A549 (cell line): ENCODE measurements at places on chromosomes 3 and 15.

GRCh38 chr3:36700537-36701248 is 63.7 kb downstream of the DCLK3 start:
- DNase-seq, result peak; percentile 47

DNA sequence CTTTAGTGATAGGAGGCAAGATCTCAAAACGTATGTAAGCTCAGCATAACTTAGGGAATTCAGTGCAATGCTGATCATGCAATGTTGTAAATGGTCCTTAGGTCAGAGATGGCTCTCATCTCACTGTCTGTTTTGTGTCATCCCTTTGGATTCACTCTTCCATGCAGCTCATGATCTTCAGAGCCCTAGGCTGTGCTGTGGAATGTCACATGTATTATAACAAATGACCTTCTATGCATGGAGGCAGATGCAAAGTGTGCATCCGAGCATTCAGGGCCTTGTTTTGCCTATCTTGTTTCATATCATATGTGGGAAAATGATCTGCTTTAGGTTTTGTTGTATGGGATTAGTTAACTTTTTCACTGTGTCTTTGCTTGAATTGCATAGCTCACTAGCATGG is 40.5 kb upstream of the PDZRN3 start:
- no peak for DNase-seq

- DNase-seq, result no peak
Observed at GRCh38 chr3:52402101-52402521, 42.8 kb downstream of the SEMA3G start.

DNA sequence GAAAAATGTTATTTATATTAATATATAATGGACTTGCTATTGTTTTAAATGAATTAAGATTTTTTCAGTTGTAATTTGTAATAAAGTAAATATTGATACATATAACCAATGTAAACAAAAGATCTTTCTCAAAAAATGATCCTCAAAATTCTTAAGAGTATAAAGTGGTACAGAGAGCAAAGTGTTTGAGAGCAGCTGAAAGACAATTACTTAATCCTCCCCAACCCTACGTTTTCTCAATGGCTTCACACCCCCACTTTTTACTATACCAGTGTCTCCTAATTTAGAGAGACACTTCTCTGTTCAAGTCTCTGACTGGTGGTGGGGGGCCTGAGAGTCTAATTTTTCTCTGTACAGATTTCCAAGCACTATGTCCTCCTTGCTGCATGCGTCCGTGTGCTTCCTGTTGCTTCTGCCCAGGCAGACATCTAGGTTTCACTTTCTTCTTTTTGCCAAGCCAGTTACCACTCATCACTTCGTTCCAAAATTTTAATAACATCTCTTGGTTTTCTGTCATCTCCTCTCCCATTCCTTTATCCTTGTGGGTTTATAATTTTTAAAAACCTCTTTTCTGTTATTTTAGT is 276.3 kb upstream of the DNAJC19 start:
- no peak for DNase-seq

DNA sequence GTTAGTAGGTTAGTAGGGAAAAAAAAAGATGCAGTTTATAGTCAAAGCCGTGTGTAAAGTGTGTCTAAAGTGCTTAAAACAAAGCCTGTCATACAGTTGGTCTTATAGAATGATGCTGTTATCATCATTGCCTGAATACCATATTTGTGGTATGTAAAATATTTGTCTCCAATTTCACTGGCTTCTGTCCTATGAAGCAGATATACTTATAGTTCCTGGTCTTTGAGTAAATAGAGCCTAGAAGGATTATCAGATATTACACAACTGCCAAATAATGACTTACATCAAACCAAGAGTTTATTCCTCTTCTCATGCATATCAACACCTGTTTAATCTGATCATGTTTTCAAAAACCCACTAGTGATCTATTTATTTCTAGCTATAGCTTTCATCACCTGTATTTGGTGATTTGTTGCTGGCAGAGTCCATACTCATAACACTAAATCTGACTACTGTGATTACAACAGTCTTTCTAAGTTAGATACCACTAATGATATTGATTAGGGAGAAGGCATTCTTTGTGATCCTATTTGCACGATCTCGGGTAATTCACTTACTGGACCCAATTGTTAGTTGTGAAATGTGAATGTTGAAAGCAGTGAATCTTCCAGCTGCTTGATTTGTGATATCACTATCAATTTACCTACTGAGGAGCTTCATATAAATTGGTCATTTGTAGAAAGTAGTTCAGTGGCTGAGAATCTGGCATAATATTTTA is 413.7 kb downstream of the LPP start:
- no peak for DNase-seq

GRCh38 chr3:159131376-159131775 is 329.5 kb downstream of the MFSD1 start:
- no peak for DNase-seq

DNA sequence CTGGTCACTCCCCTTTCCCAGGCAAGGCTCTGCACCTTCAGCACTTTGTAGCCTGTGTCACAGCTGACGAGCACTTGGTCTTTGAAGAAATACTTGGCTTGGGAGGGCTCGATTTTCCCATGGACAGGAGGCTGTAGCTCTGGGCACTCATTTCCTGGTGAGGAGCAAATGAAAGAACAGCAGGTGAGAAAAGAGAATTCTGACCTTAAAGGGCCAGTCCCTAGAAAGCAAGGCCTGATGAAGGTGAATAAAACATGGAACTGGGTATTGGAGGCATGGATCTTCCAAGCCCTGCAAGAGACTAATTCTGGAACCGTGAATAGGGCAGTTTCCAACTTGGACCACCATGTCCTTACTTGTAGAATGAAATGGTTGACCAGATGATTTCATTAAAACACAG is 39.9 kb downstream of the MASP1 start:
- no peak for DNase-seq

- DNase-seq, result peak; percentile 56
Observed at GRCh38 chr3:141894524-141895176, 18.2 kb downstream of the ATP1B3 start.

GRCh38 chr3:120838441-120839091 is 69.4 kb upstream of the STXBP5L start:
- DNase-seq, result no peak

- no peak for DNase-seq
Observed at GRCh38 chr3:142943870-142944269, 19.6 kb downstream of the PAQR9 start.

DNA sequence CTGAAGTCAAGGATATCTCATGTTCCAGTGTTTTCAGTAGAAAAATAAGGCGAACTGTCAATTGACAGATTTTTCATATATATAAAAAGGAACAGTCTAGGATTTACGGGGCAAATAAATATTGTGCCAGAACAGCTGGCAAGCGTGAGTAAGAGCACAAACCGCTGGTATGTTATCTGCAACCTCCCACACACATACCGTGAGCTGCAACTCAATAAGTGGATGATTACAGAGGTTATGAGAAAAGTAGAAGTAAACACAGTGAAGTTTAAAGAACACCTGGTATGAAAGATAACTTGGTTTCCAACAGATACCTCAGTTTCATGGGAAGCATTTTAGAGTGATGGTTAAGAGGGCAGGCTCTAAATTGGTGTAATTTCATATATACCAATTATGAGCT is 733.4 kb downstream of the TUSC7 start:
- DNase-seq, result no peak

DNA sequence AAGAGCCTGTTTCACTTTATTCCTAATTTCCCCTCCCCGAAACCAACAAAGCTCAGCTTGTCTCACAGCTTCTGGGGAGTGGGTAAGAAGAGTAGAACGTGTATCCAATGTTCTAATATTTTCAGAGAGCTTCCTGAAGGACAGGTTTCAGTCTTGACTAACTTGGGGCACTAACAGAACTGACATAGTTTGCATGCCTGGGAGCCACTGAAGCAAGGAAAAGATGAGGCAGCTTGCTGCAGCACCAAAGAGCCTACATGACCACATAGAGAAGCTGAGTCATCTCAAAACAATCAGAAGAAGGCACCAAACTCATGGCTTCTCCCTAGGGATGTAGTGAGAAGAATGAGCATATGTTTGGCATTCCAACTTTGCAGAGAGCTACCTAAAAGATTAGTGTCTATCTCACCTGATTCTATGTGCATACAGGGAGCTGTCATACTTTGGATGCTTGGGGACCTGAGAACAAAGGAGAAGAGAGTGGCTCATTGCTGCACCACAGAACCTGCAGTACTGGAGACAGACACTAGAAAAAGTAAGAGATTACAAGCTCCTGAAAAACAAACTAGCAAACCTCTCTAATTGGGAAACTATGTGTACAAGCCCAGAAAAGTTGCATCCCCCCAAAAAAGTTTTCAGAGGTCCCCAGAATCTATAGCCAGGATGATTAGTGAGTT is 86.9 kb downstream of the DCLK3 start:
- DNase-seq, result peak; percentile 16

DNA sequence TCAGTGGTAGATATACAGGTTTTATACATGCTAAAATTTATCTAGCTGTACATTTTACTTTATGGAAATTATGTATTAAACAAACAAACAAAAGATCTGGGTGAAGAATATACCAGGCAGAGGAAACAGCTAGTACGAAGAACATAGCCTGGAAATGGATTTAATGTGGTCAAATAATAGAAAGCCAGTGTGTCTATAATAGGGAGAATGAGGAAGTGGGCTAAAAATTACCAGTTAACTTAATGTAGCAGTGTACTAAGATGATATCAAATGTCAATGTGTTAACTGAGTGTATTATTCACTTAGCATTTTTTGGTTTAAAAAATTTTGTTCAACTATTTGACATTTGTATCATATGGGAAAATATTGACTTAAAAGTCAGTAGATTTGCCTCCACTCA is 22.8 kb upstream of the SLC15A2 start:
- no peak for DNase-seq

GRCh38 chr15:75065467-75065850 is 42.1 kb downstream of the PPCDC start:
- no peak for DNase-seq

GRCh38 chr3:195566797-195567196 is 16.9 kb downstream of the APOD start:
- no peak for DNase-seq

- DNase-seq, result no peak
Observed at GRCh38 chr3:121542924-121543323, 2.9 kb downstream of the POLQ start.

GRCh38 chr3:151086484-151087456 is 1.3 kb downstream of the MED12L start:
- peak; percentile 88 for DNase-seq

- no peak for DNase-seq
Observed at GRCh38 chr15:23415321-23415865, 31.6 kb downstream of the GOLGA6L2 start.

GRCh38 chr3:144102421-144102820 is 130.8 kb downstream of the DIPK2A start:
- DNase-seq, result no peak

GRCh38 chr3:5205165-5205941 is 17.8 kb downstream of the EDEM1 start:
- no peak for DNase-seq

GRCh38 chr15:74768771-74769342 is 13.0 kb upstream of the CSK start:
- DNase-seq, result peak; percentile 93

GRCh38 chr3:73874606-73875369 is 250.0 kb upstream of the PDZRN3 start:
- no peak for DNase-seq

- DNase-seq, result no peak
Observed at GRCh38 chr3:98450372-98450771, 12.6 kb upstream of the OR5K1 start.
